ENCODE measurements at places on chromosomes 1 and 21.

DNA sequence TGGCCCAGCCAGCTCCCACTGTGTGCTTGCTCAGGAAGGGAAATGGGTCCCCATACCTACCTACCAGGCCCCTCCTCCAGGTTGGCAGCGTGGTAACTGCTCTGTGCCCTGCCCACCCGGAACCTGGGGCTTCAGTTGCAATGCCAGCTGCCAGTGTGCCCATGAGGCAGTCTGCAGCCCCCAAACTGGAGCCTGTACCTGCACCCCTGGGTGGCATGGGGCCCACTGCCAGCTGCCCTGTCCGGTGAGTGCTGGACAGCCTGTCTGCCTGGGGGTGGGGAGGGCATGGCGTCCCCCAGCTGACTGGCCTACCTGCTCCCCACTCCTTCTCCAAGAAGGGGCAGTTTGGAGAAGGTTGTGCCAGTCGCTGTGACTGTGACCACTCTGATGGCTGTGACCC is 10.8 kb upstream of the LRRC71 start:
- no peak for DNase-seq

- peak; percentile 82 for DNase-seq
These were observed 176.5 kb downstream of the HIVEP3 start for GRCh38 chr1:41742219-41742618.

DNA sequence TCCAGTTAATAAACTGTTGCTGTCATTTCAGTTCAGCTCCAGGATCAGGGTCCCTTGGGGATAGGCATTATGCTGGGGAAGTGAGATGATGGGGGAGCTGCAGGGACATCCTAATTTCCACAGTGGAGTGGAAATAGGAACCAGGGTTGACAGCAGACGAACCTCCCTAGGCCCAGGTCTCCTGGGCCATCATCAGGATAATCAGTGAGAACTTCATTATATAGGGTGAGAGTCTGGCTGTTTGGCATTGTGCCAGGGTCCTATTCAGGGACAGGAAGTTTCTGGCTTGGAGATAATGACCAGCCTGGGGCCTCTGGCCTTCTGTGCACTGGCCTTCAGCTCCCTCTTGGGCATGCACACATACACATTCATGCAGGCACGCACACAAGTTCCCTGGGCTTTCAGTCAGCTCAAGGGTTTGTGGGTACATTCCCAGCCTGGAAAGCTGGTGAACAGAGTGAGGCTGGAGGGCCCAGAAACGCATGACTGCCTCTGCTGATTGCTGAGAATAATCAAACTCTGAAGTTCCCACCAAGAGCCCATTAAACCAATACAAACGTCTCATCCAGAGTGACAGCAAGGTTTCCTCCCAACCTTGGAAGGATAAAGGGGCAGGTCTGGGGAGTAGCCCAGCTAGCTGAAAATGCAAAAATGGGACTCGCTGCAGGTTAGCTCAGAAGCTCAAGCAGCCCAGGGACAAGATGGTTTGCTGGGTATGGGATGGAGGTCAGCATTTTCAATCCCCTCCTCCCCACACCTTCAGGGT is 13.9 kb upstream of the LRIG2 start:
- no peak for DNase-seq

GRCh38 chr1:168531615-168532345 is 12.0 kb downstream of the XCL2 start:
- no peak for DNase-seq

DNA sequence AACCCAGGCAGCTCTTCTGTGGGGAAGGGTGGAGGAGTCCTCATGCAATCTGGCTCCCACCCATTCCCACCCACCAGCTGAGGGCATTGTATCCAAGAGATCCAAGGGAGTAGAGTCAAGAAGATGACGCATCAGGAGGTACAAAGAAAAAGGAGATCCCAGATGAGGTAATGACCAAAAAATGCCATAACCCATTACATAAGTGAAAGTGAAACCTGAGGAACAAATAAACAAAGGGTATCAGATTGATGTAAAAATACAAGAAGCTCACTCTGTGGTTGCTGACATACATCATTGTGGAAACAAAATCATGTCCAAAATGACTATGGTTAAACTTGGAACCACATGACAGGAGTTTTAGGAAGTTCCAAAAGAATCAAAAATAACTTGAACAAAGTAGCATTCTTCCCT is 42.5 kb downstream of the CCN1 start:
- peak; percentile 88 for DNase-seq

DNA sequence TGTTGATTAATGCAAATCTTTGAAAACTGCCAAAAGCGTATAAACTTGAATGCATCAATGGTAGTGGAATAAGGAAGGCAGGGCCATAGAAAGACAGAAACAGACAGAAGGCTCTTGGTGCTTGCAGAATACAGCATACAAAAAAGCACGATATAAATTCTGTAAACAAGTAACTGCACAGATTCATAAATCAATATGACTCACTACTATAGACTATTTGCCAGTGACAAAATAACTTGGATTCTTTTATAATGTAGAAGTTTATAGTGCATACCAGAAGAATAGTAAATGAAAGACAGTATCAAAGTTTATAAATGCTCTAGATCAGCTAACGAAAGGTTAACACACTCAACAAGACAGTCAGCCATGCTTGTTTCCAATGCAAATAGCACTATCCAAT is 349.6 kb downstream of the PTBP2 start:
- no peak for DNase-seq

DNA sequence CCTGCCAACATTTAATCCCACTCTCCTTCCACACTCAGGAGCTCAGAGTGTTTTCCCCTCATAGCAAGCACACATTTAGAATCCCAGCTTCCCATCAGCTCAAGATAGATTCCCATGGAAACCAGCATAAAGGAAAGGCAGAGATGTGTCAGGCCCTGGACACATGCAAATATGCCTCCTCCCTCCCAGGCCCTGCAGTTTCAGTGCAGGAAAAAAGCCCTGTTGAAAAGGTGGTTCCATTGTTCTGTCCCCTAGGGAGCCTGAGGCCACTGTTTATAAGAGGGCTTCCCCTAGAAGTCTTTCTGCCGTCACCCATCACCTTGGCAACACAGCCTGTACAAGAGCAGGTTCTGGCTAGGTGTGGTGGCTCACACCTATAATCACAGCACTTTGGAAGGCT is 3.6 kb downstream of the CACNA1S start:
- DNase-seq = no peak

GRCh38 chr1:218863987-218864386 is 309.7 kb upstream of the LYPLAL1 start:
- DNase-seq = peak; percentile 30

GRCh38 chr1:26181586-26182382 is 4.5 kb downstream of the CNKSR1 start:
- DNase-seq = no peak

GRCh38 chr1:230680300-230681025 is 33.5 kb downstream of the AGT start:
- no peak for DNase-seq

DNA sequence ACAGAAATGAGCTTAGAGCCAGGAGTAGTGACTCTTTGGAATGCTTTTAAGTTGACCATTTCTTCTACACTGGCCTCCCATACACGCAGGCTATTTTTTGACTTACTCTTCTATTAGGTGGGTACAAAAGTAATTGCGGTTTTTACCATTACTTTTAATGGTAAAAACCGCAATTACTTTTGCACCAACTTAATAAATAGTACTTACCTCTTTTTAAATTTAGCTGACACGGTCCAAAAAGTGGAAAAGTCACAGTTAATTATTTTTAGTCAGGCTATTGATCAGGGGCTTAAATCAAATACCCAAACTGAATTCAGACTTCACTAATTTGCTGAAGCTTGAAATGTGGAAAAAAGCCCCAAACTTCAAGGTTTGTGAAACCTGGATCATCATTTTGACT is 138.7 kb downstream of the GRIK1 start:
- no peak for DNase-seq

DNA sequence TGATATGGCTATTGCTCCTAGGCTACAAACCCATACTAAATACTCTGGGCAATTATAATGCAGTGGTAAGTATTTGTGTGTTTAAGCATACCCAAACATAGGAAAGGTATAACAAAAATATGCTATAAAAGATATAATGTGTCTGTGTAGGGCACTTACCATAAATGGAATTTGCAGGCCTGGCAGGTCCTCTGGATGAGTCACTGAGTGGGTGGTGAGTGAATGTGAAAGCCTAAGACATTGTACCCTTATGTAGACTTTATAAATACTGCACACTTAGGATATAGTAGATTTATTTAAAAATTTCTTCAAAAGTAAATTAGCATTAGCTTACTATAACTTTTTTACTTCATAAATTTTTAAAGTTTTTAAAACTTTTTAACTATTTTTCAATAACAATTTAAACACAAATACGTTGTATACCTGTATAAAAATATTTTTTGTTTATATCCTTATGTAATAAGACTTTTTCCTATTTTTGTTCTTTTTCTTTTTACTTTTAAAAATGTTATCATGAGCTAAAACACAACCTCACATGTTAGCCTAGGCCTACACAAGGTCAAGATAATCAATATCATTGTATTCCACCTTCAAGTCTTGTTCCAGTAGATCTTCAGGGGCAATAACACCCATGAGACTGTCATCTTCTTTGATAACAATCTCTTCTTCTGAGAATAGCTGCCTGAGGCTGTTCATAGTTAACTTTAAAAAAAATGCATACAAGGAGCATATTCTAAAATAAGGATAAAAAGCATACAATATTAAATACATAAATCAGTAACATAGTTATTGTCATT is 306.3 kb upstream of the RGS18 start:
- peak; percentile 41 for DNase-seq

GRCh38 chr1:10917513-10918454 is 94.7 kb upstream of the TARDBP start:
- DNase-seq = no peak

DNA sequence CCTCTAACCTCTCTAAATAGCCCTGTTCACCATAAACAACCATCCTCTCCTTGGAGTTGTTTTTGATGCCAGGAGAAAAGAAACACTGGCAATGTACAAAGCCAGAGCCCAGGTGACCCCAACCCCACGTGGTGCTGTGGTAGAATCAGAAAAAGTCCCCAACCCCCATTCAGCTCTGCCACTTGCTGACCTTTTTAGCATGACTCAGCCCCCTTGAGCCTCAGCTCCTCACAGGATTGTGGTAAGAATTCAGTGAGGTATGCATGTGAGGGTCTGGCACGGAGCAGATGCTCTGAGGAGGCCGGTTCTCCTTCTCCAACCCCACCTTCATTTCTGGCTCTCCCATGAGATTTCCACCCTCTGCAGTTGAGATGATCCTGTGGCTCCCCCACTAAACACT is 11.1 kb upstream of the CHI3L1 start:
- DNase-seq = peak; percentile 91

DNA sequence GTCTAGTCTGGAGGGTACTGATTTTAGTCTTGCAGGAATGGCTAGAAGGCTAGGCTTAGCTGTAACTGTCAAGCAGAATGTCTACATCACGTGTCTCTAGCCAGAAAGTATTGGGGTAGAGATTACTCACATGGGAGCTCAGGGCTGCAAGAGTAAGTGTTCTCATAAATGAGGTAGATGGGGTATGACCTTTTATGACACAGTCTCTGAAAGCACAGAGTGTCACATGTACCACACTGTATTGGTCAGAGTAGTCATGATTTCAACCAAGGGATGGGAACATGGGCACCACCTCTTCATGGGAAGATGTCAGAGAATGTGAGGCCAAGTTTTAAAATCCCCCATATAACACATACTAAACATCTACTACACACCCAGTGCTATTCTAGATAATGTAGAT is 2.9 kb downstream of the FYB2 start:
- DNase-seq = no peak

DNA sequence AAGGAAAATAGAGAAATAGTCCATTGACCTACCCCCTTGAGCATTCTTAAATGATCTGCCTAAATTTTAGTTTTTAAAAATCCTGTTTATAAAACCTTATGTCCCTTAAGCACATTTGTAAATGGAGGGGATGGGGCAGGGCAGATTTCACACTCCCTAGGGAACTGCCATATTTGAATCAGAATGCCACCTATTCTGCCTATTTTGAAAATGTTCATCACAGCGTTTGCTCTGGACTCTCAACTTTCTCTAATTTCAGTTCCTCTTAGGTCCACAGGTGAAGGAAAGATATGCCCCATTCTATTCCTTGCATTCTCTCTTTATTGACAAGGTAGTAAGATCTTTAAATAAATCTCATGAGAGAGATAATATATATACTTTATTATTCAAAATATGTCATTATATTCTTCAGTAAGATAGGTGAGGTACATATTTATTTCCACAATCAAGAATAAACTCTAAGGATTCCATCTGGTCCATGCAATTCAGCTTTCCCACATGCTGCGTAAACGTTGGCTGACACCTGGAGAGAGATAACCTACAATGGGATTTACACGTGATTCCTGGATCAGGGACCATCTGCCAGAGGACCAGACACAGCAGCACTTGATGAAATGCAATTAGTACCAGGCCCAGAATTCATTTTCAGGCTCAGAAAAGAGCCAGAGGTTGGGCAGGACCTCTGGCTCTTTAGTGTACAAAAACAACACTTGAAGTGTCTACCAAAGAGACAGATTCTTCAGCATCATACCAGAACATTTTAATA is 1.2 kb upstream of the LPGAT1 start:
- DNase-seq = no peak

GRCh38 chr1:154609398-154610380 is 1.7 kb upstream of the ADAR start:
- DNase-seq = no peak

DNA sequence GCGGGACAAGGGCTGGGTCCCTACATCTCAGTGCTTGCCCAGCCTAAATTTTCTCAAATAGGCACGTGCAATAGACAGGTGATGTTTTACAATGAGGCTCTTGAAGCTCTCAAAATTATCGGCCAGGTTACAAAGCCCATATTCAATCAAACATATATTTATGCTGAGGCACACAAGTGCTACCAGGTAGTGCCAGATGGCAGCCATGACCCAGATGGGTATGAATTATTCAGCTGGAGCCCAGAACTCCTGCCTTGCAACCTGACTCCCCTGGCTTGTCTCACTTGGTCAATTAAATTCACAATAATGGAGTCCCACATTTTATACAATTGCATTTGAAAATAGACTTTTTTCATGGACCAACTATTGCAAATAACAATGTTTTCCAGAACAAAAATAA is 12.3 kb upstream of the ADAM30 start:
- no peak for DNase-seq

DNA sequence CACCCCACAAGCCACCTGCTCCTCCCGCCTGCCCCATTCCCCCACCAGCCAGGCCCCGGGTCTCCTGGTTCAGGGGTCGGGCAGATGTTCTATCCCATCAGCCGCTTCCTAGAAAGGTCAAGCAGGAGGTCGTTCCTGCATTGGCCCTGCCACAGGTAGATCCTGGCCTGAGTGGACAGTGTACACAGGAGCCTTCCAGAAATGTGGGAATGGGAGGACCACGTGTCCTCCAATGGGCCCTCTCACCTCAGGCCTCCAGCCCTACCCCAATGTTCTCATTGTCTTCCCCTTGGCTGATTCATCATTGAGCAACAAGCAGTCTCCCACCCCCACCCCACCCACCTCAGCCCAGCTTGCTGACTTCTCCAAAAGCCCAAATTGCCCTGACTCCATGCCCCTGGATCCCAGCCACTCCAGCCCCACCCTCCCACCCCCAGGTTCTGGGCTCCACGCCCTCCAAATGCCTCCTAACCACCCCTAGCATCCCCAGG is 2.1 kb downstream of the S100A16 start:
- no peak for DNase-seq

- no peak for DNase-seq
These were observed 4.1 kb upstream of the TMCO1 start for GRCh38 chr1:165772739-165773138.

Measured in choroid plexus epithelial cell (primary cell).